Common myeloid progenitor, CD34-positive (primary cell): ENCODE measurements at places on chromosomes 12 and 14.

DNA sequence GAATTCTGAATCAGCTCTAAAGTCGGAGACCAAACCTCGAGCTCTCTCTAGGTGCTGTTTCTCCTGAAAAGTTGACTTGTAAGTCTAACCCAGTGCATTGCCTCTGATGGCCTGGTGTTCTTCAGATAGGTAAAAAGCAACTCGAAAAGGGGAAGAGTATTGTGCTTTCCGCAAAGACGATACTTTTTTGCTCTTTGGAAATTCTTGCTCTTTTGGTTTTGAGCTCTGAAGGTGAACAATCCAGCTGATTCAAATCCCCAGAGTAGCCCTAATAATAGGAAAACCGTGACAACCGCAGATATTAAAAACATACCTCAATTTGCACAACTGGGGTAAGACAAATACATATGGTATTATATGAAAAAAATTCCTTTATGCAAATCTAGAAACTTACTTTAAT lies 447.4 kb downstream of the RAD51B start:
- DNase-seq: no peak

DNA sequence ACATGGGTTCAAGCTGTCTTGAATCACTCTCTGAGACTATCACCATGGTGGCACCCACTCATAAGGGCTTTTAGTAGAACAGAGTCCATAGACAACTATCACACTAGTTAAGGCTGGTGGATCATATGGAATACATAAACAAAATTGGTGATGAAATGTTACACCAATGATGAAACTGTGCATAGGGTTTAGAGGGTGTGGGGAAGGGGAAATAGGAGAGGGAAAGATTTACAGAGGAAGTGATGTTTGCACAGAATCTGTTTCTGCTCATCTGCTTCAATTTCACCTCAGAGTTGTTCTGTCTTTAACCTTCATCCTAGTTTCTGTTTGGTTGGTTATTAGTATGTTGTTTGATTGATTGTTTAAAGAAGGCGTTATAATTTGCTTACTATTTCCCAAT lies 2.4 kb upstream of the RXYLT1 start:
- DNase-seq: no peak

GRCh38 chr12:63844391-63845341 lies at the start of gene SRGAP1:
Gene SRGAP1, plus strand, starts transcription at chr12:63844700. Its CDS starts 117 bp downstream, at chr12:63844817.
- DNase-seq: peak; percentile 50

DNA sequence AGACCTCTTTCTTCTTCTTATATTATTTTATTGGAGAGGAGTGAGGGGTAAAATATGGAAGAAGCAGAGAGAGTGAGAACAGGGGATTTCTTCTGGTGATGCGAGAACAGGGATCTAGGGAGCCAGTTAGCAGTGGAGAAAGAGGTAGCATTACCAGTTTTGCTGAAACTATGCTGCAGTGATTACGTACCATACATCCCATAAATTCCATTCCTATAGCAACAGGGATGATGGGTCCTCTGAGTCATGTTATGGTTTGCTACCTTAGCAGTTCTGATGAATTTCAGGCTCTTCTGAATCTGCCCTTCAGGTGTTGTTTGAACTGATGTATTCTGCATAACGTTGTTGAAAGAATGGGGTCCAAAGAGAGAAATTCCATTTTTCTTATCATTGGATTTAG lies 625.4 kb upstream of the LRFN5 start:
- no peak for DNase-seq

DNA sequence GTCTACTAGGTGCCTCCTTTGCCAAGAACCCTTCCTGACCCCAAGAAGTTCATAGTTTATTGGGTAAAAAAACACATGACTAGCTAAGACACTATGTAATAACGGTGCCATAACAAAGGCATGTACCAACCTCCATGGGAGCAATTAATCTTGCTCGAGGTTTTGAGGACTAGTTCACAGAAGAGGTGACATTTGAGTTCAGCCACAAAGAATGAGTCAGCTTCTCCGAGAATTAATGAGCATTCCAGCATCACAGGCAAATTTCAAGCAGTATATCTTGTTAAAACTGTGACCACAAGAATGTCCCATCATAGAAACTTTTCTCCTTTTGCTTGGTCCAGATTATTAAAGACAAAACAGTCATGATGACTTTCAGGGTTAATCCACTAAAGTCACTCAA lies 113.0 kb upstream of the RAP1B start:
- peak; percentile 95 for DNase-seq

- no peak for DNase-seq
Measured at GRCh38 chr12:46803517-46803916, 22.3 kb downstream of the SLC38A4 start.

GRCh38 chr12:65876898-65877721 lies 52.8 kb downstream of the HMGA2 start:
- peak; percentile 61 for DNase-seq

- no peak for DNase-seq
Measured at GRCh38 chr12:4603421-4603820, 41.4 kb downstream of the DYRK4 start.

DNA sequence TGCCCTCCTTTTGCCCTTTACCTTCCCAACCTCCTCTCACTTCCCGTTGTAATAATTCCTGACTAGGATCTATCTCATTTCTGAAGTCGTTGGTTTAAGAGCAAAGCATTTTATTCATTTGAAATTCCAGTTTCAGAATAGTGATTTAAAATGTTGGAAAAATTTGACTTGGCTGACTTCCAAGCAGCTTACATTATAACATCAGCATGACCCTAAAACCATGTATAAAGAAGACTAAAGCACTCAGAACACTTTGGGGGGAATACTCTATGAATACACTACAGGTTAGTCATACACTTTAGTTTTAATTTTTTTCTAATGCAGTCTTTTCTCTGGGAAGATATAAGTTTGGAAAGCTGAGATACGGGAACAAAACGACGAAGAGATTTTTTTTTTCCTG lies 161.1 kb downstream of the BTG1 start:
- DNase-seq: no peak

DNA sequence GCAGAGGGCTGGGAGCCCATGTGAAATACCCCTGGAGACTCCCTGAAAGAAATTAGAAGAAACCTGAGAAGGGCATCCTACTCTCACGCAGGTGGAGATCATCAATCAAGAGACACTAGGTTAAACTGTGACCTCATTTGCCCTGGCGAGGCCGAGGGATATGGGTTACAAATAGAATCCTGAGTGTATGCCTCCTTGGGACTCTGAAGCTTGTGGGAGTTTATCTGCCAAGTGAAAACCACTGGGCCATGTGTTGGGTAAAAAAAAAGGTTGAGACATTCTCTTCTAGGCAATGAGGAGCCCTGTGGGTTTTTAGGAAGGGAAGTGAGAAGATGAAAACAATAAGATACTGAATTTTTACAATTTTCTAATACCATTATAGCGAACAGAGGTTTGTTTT lies 160.7 kb upstream of the ARID2 start:
- peak; percentile 47 for DNase-seq

DNA sequence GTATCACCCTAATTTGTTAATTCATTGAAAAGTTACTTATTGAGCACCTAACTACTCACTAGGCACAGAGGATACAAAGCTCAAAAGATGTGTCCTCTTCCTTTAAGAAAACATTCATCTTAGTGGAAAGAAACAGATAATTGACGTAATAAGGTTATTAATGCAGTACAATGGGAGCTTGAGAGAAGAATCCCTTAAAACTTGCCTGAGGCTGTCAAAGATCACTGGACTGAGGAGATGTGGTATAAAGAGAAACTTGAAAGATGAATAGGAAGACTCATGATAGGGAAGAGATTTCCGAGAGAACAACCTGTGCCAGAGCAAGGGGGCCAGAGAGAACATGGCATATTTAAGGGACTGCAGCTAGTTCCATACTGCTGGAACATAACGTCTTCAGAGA lies 19.1 kb downstream of the GOLGA5 start:
- DNase-seq: no peak

DNA sequence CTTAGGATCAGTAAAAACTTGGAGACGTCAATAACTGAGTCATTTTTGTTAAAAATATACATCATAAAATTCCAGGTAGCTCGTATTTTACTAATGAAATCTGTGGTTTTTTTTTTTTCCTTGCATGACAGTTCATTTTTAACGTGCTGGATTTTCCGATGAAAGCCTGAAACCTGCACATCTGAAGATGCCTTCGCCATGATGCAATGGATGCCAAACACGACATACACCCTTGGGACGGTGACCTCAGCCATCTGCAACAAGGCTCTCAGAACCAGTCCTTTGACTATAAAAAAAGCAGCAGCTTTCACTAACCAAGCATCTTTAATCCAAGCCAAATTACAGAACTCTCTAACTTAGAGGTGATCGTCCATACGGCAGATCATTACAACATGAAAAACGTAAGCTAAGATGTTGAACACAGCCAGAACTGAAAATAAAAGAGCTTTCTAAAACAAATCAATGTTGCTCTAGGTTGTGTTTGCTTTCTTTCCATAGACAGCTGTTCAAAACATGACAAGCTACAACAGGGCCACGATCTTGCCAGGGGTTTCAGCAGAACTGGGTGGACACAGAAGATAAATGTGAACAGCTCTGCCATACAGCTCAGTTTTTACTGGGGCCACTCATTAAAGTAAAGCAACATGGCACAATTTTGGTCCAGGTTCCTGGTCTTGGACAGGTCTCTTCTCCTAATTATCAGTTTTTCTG lies 7.8 kb downstream of the NIN start:
- peak; percentile 18 for DNase-seq

GRCh38 chr14:21300892-21301291 lies 21.0 kb downstream of the RPGRIP1 start:
- DNase-seq: peak; percentile 88

DNA sequence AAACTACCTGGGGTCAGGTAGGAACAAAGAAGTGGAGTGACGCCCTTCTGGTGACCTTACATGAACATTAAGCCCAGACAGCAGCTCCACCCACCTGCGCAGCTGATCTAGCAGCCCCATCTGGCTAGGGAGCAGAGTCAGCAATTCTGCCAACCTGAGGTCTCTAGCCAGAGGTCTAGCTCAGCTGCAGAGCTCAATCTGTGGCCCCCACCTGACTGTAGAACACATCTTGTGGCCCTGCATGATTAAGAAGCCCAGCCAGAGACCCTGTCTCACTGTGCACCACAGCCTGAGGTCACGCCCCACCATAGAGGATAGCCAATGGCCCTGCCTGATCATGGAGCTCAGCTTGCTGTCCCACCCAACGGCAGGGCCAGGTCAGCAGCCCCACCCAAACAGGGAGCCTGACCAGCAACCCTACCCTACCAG lies 50.6 kb upstream of the HIGD1C start:
- no peak for DNase-seq

DNA sequence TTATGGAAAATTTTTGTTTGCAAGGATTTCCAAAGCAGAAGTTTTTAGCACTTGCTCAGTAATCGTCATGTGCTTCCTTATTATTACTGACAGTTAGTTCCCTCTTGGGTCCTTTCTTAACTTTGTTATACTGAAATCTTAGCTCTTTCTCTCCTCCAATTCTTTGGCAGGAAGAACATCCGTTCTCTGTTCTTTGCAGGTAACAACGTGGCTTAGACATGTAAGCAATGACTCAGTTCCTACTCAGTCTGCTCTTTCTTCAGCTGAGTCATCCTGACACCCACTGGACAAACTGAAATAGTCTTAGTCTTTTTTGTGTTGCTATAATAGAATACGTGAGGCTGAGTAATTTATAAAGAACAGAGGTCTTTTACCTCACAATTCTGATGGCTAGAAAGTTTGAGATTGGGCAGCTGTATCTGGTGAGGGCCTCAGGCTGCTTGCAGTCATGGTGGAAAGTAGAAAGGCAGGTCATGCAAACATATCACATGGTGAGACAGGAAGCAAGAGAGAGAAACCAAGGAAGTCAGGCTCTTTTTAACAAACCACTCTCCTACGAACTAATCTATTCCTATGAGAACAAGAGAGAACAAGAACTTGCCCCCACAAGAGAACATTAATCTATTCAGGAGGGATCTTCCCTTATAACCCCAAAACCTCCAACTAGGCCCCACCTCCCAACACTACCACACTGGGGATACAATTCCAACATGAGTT lies 49.2 kb downstream of the TESPA1 start:
- peak; percentile 70 for DNase-seq

GRCh38 chr12:7151532-7151931 lies 21.4 kb downstream of the CLSTN3 start:
- no peak for DNase-seq

DNA sequence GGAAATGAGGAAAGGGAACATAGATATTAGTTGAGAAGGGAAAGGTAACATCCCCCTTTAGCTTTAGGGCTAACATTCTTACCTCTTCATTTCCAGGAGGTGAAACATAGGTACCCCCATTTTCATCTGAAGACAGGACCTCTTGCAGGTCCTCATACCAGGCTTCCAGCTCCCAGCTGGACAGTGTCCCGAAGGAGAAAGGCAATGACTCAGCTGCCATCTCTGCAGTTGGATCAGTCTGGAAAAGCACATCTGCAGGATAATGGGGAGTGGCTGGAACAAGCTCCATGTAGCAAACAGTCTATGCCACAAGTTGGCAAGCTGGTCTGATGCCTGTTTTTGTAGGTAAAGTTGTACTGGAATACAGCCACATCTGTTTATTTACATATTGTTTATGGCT lies 3.1 kb downstream of the DDIT3 start:
- no peak for DNase-seq

GRCh38 chr12:76410371-76410770 lies 62.2 kb upstream of the BBS10 start:
- DNase-seq: no peak

- no peak for DNase-seq
Measured at GRCh38 chr14:54756656-54757392, 145.8 kb downstream of the GCH1 start.

- DNase-seq: no peak
Measured at GRCh38 chr12:15608941-15609340, 180.2 kb downstream of the EPS8 start.

DNA sequence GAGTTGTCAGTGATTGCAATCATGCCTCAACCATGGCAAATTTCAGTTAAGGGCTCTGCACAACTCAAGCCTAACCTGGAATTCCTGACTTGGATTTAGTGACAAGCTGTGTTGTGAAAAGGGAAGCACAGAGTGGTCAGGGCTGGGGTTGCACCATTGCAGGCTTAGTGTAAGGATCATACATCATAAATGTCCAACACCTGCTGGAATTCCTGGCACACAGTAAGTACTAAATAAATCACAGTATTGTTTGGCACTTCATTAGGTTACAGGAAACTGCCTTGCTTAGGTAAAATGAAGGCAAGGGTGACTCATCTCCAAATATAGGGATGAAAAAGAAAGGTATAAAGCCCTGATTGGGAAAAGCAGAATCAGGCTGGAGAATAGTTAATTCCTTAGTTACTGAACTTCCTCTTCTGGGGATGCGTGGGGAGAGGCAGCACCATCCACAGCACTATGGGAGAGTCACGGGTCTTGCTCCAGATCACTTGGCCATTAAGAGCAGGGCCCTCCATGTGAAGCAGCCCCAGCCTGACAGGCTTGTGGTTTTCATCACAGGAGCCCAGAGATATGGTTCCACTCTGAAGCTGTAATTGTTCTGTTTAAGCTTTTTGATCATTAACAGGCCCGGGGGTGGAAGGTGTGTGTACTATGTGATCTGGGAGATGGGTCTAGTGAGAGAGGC lies 39.7 kb downstream of the SLC8A3 start:
- peak; percentile 35 for DNase-seq

- DNase-seq: no peak
Measured at GRCh38 chr12:115597157-115597712, 680.3 kb downstream of the MED13L start.

GRCh38 chr14:99619835-99620834 lies 16.1 kb upstream of the CCDC85C start:
- DNase-seq: no peak

- no peak for DNase-seq
Measured at GRCh38 chr12:113870035-113870434, 96.1 kb downstream of the RBM19 start.

- DNase-seq: no peak
Measured at GRCh38 chr12:12505544-12506495, 56.8 kb downstream of the DUSP16 start.
